Caco-2 (cell line): ENCODE measurements at places on chromosomes 7 and 10. TPM values are rescaled to one million over a fixed set of nuclear protein-coding genes. Genes with fewer than 3 reads are reported as not detected.

Gene LLCFC1
- not detected in 2 replicates for total RNA-seq

Gene DLD
- 140 and 141 TPM in 2 replicates for total RNA-seq

Gene ZNF485
- 7.3 and 8.6 TPM in 2 replicates for total RNA-seq

Gene SPDYE2B
- total RNA-seq: not detected in 2 replicates

Gene FAM13C
- 0.18 and 0.42 TPM in 2 replicates for total RNA-seq

Gene CPXM2
- total RNA-seq: not detected in 2 replicates

Gene MSS51
- 2.0 and 2.1 TPM in 2 replicates for total RNA-seq
